GM23248 (cell line): ENCODE measurements at places on chromosomes 3 and 15.

DNA sequence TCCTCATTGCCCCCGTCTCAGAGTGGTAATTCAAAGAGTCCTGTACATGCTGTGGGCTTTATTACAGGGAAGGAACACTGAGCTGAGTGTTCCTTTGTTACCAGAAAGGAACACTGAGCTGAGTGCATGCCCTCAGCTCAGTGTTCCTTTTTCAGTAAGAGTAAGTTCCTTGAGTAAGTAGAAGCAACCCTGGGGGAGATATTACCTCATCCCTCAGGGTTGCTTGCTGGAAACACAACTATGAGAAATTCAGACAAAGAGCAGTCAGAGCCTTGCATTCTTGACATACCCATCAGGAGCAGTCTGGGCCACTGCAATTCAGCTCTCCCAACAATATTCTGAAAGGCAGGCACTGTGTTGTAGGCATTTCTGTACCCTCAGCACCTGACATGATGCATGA, 17.0 kb downstream of the CHRM5 start:
- DNase-seq = peak; percentile 78

DNA sequence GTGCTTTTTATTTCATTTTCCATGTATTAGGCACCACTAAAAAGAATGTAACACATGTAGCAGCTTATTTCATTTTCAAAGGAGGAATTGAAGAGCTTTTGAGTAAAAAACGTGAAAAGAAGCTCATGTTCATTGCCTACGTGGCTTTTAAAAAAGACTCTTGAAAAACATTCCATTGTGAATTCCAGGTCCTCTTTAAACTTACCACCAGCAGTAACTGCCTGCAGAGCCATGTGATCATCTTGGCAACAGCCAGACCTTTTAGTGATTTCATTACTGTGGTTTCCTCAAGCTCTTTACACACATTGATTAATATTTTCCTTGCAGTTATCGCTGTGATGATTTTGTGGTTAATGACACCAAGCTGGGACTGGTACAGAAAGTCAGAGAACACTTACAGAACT, 43.8 kb upstream of the FBXL22 start:
- DNase-seq = peak; percentile 94

DNA sequence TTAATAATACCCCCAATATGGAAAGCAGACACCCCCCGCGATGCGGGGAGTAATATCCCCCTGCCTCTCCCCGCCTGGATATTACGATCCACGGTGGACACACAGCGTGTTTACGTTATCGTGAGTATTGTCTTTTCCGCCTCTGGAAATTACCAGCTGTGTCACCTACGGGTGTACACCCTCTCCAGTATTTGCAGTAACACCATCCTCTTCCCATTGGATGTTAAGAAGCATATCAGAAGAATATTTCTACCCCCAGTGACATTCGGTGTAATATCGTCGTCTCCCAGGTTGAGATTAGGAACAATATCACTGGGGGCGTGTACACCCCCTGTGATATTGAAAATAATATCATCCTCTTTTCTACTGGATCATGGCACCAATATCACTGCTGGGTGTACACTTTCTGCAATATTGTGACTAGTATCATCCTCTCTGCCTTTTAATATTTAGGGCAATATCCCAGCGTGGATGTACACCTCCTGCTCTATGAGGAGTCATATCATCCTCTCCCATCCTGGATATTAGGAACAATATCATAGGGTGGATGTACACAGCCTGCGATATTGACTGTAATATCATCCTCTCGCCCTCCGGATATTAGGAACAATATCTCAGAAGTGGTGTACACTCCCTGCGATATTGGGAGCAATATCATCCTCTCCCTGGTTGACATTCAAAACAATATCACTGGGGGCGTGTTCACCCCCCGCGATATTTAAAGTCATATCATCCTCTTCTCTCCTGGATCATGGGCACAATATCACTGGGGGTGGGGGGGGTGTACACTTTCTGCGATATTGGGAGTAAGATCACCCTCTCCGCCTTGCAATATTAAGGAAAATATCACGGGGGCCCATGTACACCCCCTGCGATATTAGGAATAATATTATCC, 20.3 kb upstream of the BMF start:
- DNase-seq = no peak

DNA sequence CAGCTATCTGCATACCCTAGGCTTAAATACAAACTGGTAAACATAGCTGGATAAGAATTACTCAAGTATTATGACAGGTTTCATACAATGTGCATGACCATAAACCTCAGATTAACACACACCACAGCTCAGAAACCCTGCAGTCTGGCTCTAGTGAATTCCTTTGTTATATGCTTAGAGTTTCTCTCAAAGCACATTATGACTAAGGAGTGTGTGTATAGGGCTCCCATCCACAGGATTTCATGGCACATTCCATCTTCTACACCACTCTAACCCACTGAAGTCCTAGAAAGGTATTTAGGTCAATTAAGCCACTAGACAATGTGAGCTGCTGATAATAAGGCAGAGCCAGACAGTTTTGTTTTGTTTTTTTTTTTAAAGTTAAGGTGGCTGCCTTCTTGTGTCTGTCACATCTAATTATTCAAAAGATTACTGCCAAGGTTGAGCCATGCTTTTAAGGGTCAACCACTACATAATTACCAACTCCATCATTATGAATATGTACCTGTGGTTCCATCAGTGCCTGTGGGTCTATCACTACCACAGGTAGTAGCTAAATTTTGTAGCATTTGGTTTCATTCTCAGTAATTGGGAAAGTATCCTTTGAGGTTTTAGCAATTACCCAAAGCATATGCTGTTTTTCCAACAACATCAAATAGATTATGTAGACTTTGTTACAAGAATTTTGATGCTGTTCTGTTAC, 107.0 kb downstream of the ALCAM start:
- DNase-seq = peak; percentile 87

DNA sequence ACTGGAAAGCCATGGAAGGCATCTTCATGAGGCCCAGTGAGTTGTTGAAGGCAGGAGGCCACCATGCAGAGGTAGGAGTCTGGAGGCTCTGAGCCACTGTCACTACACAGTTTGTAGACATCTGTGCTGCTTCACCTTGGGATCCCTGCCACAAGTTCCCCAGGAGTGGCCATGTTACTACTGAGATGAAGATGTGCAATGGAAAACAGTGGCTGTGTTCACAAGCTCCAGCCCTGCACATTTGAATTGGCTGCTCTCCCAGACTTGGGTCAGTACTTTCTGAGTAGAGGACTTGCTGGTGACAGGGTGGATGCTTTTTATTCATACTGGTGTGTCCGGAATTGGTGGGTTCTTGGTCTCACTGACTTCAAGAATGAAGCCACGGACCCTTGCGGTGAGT, 86.9 kb upstream of the C15orf39 start:
- no peak for DNase-seq

DNA sequence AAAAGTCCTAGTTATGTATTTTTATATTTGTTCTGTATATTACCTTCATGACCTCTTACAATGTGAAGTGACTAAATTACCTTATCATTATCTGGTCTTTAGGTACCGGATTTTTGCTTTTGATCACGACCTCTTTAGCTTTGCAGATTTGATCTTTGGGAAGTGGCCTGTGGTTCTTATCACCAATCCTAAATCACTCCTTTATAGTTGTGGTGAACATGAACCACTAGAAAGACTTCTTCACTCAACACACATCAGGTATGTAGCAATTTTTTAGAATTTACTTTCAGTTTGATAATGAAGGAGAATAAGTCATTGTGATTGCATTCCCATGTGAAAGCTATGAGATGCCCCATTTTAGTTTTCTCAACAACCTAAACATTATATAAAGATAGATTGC, 18.3 kb downstream of the TMEM62 start:
- DNase-seq = no peak
